ENCODE measurements at places on chromosomes 7 and 10.

DNA sequence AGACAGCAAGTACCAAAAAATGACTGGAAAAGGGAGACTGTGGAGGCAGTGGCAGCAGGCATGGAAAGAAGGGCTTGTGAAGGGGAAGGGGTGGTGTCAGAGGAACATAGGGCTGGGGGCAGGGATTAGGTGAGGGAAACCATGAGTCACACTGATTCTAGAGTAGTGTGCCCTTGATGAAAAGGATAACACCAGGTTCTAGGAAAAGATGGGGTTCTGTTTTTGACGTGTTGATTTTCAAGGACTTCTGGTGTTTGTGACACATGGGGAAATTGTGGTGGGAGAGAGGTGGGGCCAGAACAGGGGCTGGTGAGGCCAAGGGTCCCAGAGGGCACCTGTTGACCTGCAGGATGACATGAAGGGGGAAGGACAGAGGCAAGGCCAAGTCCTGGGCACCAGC lies 57.1 kb downstream of the FIGNL1 start:
- no peaks in the 10 kb centered on the region for H3K36me3 ChIP-seq
- H3K4me3 ChIP-seq: no peak overlapping the region
- H3K27ac ChIP-seq: no peak overlapping the region
- no peaks in the 10 kb centered on the region for H3K27me3 ChIP-seq

GRCh38 chr7:1361016-1361755 lies 98.1 kb downstream of the MICALL2 start:
- H3K36me3 ChIP-seq: no peaks in the 10 kb centered on the region
- H3K4me1 ChIP-seq: no peaks in the 10 kb centered on the region
- H3K27me3 ChIP-seq: peaks cover 5% of the 10 kb centered on the region
- H3K27ac ChIP-seq: no peak overlapping the region
- DNase-seq: no peak

DNA sequence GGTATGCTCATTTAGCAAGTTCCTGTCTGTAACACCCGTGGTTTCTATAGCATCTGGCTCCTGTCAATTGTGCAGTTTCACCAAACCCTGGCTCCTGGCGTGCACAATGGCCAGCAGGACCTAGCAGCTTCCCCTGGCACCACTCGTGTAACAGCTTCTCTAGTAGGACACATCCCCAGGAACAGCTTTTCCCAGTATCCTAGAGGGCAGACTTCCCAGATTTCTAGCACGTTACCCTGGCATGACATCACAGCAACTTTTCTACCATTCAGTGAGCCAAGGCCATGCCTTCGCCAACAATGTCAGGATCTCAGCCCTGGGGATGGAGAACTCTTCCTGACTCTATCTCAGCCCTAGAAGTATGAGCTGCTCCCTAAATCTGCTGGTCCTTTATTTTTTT lies 6.5 kb downstream of the YME1L1 start:
- H3K36me3 ChIP-seq: peaks cover 4% of the 10 kb centered on the region
- H3K27me3 ChIP-seq: no peaks in the 10 kb centered on the region
- H3K4me3 ChIP-seq: no peak overlapping the region
- H3K4me1 ChIP-seq: no peaks in the 10 kb centered on the region
- H3K27ac ChIP-seq: no peak overlapping the region

- H3K27ac ChIP-seq: no peak overlapping the region
- H3K36me3 ChIP-seq: no peaks in the 10 kb centered on the region
- H3K4me1 ChIP-seq: no peaks in the 10 kb centered on the region
- no peaks in the 10 kb centered on the region for H3K27me3 ChIP-seq
- no peak overlapping the region for H3K4me3 ChIP-seq
- no peak for DNase-seq
These were observed 62.0 kb downstream of the EPDR1 start for GRCh38 chr7:37982423-37982822.

GRCh38 chr7:6419310-6419773 lies 28.4 kb downstream of the DAGLB start:
- H3K4me3 ChIP-seq: no peak overlapping the region
- H3K4me1 ChIP-seq: no peaks in the 10 kb centered on the region
- H3K36me3 ChIP-seq: peaks cover 32% of the 10 kb centered on the region
- peak; percentile 45 for DNase-seq

DNA sequence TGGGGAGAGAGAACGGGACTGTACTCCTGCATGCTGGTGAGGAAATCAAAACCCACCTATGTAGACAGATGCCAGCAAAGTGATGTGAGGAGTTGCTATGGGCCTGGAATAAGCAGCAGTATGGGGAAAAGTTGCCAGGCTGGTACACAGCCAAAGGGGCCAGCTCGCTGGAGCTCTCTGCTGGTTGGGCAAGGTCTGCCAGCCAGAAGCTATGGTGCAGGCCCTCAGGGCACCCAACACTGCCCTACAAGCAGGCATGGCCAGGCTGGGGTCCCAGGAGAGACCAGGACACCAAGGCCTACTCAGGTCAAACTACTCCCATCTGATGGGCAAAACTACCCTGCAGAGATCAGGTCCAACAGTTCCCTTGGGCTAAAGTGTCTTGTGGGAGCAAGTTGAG lies 916.6 kb downstream of the IPMK start:
- H3K27ac ChIP-seq: no peak overlapping the region
- no peaks in the 10 kb centered on the region for H3K27me3 ChIP-seq
- DNase-seq: no peak

DNA sequence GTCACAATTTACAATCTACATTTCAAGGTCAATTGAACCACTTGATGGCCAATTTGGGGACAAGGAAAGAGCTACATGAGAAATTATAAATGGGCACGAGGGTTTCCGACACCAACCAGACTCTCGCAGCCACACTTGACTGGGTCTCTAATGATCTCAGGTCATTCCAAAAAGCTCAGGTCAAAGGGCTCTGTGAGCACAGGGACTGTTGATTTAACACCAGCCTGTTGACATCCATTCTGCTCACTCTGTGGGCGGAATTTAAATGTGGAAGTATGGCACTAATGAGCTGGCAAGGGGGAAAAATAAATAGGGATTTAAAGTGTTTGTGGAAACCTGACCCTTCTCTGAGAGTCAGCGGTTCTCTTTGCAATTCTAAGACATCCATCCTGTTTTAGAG lies 810.7 kb upstream of the AUTS2 start:
- H3K36me3 ChIP-seq: no peaks in the 10 kb centered on the region
- H3K4me3 ChIP-seq: no peak overlapping the region
- DNase-seq: no peak
- H3K4me1 ChIP-seq: no peaks in the 10 kb centered on the region
- no peaks in the 10 kb centered on the region for H3K27me3 ChIP-seq
- no peak overlapping the region for H3K27ac ChIP-seq

Measured in fibroblast of lung (primary cell).